Stimulated activated CD4-positive, alpha-beta T cell treated with anti-CD3 and anti-CD28 coated beads, Interleukin-2, amount 100 ng/mL, for 24 hours (primary cell): ENCODE measurements at places on chromosomes 4 and X.

GRCh38 chr4:67292636-67293035 is 252.7 kb downstream of the CENPC start:
- DNase-seq: no peak

DNA sequence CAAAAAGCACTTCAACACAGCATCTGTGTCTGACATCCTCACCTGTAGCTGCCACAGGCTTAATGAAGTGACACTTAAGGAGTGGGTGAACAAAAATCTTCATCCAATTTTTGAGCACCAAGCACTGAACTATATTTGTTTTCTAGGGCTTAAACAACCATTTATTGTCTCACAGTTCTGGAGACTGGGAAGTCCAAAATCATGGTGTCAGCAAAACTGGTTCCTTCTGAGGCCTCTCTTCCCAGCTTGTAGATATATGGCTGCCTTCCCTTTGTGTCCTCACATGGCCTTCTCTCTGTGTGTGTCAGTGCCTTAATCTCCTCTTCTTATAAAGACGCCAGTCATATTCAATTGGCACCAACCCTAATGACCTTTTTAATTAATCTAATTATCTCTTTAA is 189.2 kb upstream of the CLNK start:
- no peak for DNase-seq

DNA sequence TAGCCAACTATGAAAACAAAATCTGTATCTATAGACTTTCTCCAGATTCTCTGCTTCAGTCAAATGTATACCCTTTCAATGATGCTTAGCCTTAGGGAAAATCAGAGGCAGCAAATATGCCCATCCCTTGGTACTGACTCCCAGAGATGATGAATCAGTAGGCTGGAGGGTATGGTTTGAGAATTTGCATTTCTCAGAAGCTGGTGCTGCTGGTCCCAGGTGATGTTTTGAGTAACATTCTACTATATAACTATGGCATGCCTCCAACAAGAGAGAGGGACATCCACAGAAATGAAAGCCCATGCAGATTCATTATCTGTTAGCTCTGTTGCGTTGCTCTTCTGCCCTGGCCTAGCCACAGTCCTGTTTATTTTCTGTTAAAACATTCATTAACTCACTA is 13.6 kb downstream of the TNIP3 start:
- DNase-seq: no peak

DNA sequence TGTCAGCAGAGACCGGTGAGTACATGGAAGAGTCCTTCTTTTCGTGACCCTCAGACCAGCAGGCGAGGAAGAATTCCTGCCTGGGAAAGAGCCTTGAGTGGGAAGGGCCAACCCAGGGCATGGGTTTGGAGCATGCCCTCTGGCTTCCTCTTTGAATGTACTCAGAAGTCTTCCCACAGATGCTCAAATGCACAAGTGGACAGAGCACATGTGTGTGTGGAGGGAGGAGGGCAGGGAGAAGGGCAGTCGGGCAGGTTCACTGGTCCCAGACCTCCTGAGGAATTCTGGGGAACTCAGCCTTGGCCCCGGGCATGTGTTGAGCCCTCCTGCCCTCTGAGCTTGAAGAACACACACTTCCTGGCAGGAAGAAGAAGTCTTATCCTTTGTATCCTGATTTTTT is 63.2 kb upstream of the HELT start:
- DNase-seq: no peak
